ENCODE measurements at places on chromosomes 7 and 10.

DNA sequence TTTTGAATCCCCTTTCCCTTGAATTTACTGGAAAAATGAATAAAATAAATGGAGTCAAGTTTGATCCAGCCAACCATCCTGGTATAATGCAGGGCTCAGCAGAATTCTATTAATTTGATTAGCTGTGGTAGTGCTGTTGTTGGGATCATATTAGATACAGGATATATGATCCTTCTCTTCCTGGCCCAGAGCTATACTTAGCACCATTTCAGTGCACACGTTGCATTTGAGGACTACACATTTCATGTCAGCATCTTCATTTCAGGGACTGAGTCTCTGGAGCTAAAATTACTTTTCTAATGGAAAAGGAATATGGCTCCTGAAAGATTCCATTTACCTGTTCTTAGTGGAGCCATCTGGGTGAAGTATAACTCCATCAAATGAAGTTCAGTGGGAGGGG is 240.3 kb downstream of the BMPER start:
- DNase-seq: no peak

- DNase-seq: no peak
Observed at GRCh38 chr10:61760943-61761824, 98.5 kb downstream of the CABCOCO1 start.

DNA sequence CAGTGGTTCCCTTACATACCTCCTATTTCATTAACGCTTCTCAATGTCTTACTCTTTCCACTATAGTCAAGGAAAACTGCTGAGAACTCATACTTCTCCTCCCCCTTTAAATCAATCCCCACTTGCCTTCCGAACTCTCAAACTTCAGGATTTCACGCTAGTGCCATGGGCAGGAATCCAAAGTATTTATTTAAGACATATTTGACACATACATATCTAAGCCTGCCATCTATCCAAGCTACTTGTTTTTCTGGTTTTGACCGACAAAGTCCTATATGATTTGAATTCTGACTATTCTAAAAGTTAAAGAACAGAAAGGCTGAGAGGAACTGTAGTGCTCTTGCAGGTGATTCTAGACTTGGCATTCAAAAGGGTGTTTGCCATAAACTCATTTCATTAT is 51.8 kb downstream of the CCDC6 start:
- no peak for DNase-seq

- DNase-seq: no peak
Observed at GRCh38 chr10:73644767-73645166, 3.5 kb upstream of the MYOZ1 start.

GRCh38 chr7:22427855-22428254 is 70.9 kb upstream of the RAPGEF5 start:
- DNase-seq: no peak

GRCh38 chr7:48759431-48760080 is 164.8 kb upstream of the CDC14C start:
- DNase-seq: no peak
